ENCODE measurements at places on chromosomes 1 and 21.
A peak's percentile ranks its signal among the peaks of the same experiment; 100 is the strongest.

DNA sequence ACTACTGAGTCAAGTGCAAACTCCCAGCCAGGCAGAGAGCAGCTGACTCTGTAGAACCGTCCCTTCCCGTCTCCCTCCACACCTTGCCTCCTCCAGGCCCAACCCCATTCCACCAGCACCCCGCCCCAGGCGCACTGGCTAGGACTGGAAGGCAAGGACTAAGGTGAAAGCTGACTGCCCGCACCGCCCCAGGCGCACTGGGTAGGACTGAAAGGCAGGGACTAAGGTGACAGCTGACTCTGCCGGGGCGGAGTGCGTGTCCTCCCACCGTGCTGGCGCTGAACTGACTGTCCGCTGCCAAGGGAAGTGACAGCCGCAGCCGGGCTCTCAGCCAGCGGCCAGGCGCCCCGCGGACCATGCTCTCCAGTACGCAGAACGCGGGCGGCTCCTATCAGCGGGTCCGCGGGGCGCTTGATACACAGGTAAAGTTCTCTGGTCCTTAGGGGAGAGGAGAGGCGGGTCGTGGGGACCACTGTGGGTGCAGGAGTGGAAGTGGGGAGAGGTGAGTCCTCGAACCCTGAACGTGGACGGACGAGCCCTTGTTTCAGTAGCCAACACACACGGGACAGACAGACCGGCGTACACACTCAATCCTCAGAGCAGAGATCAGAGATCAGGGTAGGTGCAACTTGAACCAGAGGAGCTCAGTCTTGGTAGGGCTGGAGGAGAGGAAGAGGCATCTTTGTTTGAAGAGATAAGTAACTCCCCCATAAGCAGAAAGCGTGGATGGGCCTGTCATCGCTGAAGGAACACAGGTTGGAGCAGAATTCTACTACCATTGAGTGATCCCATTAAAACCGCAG is 58.0 kb downstream of the RBM11 start:
- DNase-seq = peak; percentile 32

DNA sequence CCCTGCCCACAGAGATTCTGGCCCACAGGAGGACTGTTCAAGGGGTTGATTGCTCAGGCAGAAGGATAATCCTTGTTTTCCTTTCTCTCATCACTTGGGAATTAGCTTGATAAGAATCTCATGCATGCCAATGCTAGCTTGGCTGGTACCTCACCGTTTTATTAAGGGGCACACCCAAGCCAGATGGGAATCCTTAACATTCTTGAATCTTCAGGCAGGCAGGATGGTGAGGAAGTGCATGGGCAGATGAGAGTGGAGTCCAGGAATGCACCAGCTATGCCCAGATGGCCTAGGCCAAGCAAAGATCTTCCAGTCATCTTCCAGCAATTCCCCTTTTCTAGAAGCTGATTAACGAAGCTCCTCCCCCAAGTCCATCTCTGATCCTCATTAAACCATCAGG is 4.1 kb upstream of the LCE7A start:
- no peak for DNase-seq

DNA sequence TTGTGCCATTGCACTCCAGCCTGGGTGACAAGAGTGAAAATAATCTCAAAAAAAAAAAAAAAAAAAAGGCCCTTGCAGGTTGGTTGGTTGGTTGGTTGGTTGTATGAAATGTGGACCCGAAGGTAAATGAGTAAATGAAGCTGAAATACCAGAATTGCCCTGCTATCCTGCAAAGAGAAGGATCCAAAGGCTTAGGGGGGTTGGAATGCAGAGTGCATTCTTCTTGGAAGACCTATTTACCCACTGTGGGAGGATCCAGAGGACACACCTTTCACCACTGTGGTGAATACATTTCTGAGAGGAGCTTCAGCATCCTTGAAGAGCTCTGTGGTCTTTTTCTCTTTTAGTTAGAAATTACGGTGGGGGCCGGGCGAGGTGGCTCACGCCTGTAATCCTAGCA is 28.7 kb upstream of the EIF4G3 start:
- no peak for DNase-seq

- no peak for DNase-seq
These were observed 13.0 kb upstream of the PEAR1 start for GRCh38 chr1:156880473-156880872.

GRCh38 chr21:45330851-45331261 is 43.2 kb upstream of the POFUT2 start:
- no peak for DNase-seq

GRCh38 chr1:232477728-232478127 is 152.2 kb downstream of the SIPA1L2 start:
- peak; percentile 15 for DNase-seq

- DNase-seq = no peak
These were observed 37.8 kb downstream of the LRRC8C start for GRCh38 chr1:89670711-89671110.

- no peak for DNase-seq
These were observed 270.0 kb upstream of the BRINP3 start for GRCh38 chr1:190747704-190748103.

DNA sequence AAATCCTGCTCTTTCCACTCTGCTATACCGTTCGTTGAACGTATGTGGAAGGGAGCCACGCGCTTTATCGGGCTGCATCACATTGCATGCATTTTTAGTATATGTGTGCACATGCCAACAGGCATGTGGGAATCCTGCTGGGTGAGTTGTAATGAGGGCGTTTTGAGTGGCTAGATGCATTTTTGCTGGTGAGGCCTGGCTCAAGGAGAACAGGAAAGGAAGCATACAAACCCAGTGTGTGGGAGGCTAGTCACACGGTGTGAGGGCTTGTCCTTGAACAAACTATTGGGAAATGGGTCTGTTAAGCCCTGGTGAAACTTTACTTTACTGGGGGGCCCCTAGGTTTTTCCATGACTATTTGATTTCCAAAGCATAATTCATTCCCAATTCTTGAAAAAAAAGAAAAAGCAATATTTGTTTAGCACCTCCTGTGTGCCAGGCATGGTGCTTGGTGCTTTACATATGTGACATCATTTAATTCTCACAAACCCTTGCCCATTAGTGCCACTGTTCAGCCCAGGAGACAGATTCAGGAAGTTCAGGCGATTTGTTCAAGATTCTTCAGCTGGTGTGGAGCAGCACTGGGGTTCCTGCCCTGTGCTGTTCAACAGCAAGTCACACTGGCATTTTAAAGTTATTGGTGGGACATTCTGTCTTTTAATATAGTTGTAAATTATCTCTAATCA is 25.6 kb upstream of the JUN start:
- DNase-seq = no peak

DNA sequence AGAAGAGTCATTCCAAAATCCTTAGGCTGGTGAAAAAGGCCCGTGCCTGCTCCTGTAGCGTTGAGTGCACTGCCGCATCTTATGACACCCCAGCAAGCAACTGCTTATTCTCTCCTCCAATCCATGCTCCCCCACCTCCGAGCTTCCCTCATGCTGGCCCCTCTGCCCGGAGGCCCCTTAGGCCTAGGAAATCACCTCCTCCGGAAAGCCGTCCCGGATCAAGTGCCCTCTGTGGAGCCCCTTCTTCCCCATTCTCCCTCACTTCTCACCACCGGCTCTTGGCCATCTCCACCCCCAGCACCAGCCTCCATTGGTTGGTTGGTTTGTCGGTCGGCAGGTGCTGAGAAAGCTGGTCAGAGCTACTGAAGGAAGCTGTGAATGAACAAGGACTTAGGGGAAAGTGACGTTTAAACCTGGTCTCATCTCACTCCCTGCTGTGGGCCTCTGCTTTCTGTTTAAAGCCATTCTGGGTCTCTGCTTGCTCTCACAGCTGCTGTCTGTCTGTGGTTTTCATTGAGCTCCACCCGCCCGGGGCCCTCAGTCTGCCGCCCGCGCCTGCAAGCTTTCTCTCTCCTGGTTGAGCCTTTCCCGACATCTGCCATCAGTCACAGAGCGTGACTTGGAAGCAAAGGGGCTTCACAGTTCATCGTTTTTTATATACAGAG is 122.2 kb downstream of the KCNN3 start:
- no peak for DNase-seq

DNA sequence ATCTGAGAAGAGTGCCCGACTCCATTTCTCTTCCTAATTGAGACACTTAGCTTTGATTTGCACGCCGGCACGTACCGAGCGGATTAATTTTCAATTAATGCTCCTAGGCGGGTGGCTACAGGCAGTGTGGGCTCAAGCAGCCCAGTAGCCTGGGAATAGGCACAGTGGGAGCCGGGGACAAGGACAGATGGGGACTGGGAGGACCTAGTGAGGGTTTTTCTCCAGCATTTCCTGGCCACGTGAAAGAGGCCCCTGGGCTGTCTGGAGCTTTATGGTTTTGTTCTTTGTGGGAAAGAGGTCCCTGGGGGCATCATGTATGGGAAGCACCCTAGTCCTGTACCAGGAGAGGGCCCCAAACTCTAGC is 78.6 kb upstream of the CSF3R start:
- DNase-seq = no peak

DNA sequence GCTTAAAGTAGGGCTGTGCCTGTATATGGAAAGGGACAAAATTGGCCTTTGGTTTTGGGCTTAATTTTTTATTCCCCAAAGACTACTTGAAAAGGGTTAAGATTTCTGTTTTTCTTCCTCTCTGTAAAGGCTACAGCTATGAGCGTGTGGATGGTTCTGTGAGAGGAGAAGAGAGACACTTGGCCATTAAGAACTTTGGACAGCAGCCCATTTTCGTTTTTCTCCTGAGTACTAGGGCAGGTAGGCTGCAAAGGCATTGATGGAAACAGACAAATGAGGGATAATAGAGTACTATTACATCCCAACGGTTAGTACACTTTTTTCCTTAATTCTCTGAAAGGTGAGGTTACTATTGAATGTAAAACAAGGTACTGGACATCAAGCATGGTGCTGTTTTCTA is 29.6 kb downstream of the CHD1L start:
- DNase-seq = no peak

GRCh38 chr1:116724765-116725375 is 29.4 kb upstream of the CD2 start:
- DNase-seq = no peak

GRCh38 chr1:82542766-82543165 is 742.0 kb downstream of the ADGRL2 start:
- DNase-seq = no peak

DNA sequence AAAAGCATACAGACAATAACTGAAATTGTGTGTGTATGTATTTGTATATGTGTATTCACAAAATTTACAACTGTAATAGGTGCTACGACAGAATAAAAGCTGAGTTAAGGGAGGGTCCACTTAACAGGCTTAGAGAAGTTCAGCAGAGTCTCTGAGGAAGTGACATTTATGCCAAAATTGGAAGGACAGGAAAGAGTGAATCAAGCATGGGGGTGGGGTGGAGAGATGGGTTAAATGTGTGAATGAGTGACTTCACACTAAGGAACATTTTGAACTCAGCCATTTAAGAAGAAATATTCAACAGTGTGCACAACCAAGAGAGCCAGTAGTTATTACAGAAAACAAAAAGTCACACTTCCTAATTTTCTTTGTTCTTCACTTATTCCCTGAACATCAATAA is 53.8 kb upstream of the RGS1 start:
- DNase-seq = no peak

DNA sequence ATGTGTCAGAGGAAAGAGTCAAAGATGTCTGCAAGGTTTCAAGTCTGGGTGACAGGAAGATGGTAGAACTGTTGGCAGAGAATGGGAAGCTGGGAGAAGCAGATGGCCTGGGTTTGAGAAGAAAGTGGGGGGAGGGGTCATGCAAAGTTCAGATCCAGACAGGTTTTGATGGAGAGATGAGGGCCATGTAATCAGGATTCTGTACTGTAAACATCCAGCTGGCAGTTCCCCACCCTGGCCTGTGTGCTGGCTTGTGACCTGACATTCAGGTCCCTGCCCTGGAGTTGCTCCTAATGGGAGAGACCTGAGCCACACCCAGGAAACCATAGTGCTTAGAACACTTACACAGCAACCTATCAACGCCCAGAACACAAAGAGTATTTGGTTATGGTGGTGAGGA is 15.6 kb upstream of the ETV3 start:
- DNase-seq = no peak

GRCh38 chr1:178934546-178934945 is 63.7 kb upstream of the ANGPTL1 start:
- no peak for DNase-seq

GRCh38 chr1:7694600-7695496 is 76.2 kb upstream of the VAMP3 start:
- no peak for DNase-seq

- no peak for DNase-seq
These were observed 10.8 kb upstream of the THEM4 start for GRCh38 chr1:151920149-151920548.

DNA sequence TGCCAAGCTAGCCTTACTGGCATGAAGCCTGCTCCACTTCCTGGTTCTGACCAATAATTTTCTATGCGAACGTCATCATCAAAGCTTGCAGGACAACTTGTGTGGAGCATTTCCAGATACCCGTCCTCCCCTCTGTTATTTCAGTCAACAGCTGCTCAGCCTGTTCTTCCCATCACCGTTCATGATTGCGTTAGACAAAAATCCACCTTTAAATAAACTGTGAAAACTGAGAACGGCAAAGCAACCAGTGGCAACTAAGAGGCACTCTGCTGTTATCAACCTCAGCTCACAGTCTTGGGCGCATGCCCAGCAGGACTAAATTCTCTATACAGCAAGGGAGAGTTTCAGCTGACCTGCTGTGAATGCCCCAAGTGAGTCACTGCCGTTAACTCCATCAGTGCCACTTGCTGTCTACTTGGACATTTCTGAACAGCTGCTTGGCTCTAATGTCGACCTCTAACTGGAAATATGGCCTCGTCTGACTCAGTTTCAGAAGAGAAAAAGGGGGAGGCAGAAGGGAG is 207.4 kb upstream of the RUNX1 start:
- DNase-seq = peak; percentile 97

- DNase-seq = no peak
These were observed 3.0 kb upstream of the PGM1 start for GRCh38 chr1:63590166-63590560.

DNA sequence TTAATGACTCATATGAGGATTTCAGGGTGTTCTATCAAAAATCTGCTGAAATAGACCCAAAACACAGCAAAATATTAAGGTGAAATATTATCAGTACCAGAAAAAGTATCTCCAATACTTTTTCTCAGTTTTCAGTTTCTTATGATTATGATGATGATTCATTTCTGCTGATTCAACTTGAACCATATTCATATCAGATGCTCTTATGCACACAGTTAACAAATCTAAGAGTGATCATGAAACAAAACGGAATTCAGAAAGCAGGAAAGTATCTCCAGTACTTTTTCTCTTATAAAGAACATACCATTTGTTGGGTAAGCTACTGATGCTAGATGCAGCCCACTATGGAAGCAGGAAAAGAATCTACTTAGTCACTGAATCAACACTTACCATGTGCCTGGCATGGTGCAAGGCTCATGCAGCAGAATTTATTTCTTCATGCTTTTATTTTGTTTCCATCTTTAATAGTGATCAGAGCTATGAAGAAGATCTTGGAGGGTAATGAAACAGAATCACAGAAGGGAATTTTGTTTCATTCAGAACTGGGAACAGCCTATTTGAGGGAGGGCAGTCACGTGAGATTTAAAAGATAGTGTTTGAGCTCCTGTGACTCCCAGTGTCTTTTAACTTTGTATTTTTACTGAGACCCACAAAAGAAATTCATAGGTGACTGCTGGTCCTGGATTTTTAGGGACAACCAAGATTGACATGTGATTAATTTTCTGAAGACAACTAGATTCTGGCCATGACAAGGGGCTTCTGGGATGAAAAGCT is 480.6 kb downstream of the SETD4 start:
- no peak for DNase-seq
